ENCODE measurements at places on chromosomes 13 and 19.
A peak's percentile ranks its signal among the peaks of the same experiment; 100 is the strongest.

DNA sequence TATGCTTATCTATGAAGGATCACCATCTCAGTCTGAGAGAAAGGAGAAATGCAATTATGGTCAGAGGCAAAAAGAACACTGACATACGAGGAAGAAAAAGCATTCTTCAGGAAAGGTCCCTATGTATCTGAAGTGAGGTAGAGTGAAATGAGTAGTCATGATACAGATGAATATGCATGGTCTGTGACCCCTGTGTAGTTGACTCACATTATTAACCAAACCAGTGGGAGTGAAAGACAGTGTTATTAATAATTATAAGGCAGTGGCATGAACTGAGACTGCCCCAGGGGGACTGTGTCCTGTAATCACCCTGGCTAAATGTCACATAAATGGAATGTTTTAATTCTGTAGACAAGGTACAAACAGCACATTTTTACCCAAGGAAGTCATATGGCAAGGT is 1320.2 kb upstream of the PCDH9 start:
- no peak for DNase-seq

DNA sequence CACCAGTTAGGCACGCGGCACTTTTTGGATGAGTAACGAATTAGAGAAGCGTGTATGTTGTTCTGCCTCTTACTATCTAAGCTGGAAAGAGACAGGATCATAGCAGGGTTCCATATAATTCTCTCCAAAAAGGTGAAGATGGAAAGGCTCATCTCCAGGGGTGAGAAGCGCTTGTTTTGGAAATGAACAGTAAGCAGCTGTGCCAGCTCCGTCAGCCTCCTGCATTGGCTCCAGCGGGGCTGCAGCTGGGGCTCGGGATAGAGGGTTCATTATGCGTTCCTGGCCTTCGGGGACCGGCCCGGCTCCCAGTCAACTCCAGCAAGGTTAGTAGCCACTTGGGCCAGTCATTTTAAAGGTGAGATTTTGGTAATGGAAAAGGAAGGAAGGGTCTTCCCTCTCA is 155.5 kb downstream of the COL4A1 start:
- DNase-seq: no peak

GRCh38 chr19:58056261-58056660 is 2.8 kb upstream of the ZNF135 start:
- DNase-seq: no peak

DNA sequence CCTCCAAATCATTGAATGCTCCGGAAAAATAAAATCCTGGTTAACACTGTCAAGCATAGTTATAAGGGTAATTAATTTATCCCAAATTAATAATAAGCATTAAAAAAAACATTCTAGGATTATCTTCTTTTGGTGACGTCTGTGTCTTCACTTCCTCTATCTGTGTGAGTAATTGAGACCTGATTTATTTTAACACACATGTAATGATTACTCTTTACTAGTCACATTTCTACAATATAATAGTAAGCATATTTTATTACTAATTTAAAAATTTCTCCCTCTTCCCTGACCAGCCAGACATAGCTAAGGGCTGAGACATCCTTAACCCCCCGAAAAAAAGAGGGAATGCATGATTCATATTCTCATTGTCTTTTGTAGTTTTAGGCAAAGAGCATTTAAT is 2.3 kb downstream of the FNDC3A start:
- no peak for DNase-seq

- DNase-seq: no peak
These were observed 86.8 kb downstream of the SLC25A15 start for GRCh38 chr13:40876020-40876738.

- peak; percentile 32 for DNase-seq
These were observed 56.0 kb downstream of the CDADC1 start for GRCh38 chr13:49303533-49304252.

- DNase-seq: no peak
These were observed 49.9 kb downstream of the UGGT2 start for GRCh38 chr13:96003304-96003703.

GRCh38 chr13:112795277-112795676 is 105.4 kb downstream of the ATP11A start:
- DNase-seq: no peak

- no peak for DNase-seq
These were observed 9.4 kb downstream of the SYNGR4 start for GRCh38 chr19:48373567-48373966.

GRCh38 chr13:61148691-61149315 is 266.8 kb downstream of the PCDH20 start:
- DNase-seq: no peak

GRCh38 chr19:8025316-8025715 is 19.9 kb upstream of the ELAVL1 start:
- no peak for DNase-seq

GRCh38 chr13:113666951-113667701 is at the start of gene GRK1:
GRK1 (plus strand) TSS chr13:113667219; CDS start chr13:113667387, 168 bp downstream.
- peak; percentile 63 for DNase-seq

- peak; percentile 85 for DNase-seq
These were observed at the start of gene COX7A1 for GRCh38 chr19:36152352-36153091. COX7A1 (minus strand) TSS chr19:36152447; CDS start chr19:36152407, 40 bp downstream.

DNA sequence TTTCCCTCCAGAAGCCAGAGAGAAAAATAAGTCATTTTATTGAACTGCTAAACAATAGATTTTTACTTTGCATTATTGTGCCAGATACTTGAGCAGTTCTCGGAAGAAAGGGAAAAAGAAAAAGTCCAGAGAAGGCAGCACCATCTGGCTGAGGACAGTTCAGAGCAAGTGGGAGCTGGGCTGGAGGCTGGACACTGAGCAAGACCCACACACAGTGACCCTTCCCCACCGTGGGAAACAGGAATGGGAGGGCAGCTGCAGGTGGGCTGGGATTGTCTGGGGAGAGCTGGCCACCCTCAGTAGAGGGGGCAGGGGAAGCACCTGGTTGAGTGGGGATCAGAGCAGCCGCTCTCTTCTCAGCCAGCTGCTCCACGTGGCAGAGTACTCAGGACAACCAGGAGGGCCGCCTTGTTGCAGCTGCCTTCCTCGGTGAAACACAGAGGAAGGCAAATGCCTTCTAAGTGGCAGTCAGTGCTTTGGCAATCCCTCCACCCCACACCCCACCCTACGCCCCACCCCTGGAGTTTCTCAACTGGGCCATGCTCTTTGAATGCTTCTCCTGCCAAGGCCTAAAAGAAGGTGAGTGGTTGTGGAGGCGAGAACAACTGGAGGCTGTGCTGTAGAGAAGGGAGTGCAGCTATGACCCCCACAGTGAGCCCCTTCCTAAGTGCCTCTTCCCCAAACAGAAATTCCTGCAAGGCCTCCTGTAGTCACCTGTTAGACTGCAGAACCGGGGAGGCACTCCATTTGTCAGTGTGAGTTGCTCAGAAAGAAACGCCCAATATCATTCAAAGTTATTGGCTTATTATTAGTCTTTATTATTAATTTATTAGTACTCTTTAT is 179.3 kb downstream of the ZIC5 start:
- DNase-seq: no peak

GRCh38 chr13:111046590-111047141 is 68.4 kb upstream of the ARHGEF7 start:
- no peak for DNase-seq

DNA sequence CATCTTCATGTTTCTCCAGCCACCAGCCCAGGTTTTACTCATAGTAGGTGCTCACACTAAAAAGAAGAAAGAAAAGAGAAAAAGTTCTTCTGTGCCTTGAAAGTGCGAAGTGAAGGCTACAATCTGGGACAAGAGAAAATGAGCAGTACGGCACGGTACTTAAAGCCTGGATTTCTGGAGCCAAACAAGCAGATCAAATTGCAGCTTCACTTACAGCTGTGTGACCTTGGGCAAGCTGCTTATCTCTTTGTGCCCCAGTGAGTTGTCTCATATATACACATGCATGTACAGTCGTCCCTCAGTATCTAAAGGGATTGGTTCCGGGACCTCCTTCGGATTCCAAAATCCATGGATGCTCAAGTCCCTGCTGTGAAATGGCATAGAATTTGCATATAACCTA is 41.8 kb downstream of the GSX1 start:
- no peak for DNase-seq

- DNase-seq: no peak
These were observed 224.7 kb upstream of the MIR17HG start for GRCh38 chr13:91122766-91123165.

GRCh38 chr13:53136554-53137215 is 108.1 kb downstream of the OLFM4 start:
- DNase-seq: no peak

DNA sequence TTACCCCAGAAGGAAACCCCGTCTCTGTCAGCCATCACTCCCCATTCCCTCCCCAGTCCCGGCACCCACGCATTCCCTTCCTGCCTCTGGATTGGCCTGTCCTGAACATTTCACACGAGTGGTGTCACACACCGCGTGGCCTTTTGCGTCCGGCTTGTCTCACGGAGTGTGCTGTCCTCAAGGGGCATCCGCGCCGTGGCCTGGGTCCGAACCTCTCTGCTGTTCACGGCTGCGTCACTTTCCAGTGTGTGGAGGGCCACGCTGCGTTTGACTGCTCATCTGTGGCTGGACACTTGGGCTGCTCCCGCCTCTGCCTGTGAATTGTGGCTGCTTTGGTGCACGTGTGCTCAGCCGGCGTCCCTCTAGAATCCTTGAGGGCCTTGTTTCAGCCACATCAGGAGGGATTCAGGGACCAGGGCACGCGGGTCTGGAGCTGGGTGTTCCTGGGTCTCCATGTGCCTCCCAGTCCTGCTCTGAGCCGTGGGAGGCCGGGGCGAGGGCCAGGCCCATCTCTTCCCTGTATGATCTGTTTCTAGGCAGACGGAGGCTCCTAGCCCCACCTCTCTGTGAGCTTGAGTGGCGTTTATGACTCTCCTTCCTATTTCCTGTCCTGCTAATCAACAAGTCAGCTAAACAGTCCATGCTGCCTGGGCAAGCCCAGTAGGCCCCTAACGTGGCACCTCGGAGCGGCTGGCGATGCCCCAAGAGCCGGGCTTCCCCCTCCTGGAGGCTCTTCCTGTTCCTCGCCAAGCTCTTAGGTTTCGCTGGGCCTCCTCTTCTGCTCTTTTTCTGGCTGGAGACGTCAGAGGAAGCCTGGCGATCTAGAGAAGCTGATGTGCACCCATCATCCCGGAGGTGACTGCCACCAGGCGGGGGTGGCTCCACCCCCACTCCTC is 8.1 kb downstream of the STK11 start:
- peak; percentile 91 for DNase-seq

- DNase-seq: no peak
These were observed 14.0 kb downstream of the B3GLCT start for GRCh38 chr13:31213651-31214289.

- no peak for DNase-seq
These were observed 258.6 kb downstream of the EFNB2 start for GRCh38 chr13:106276876-106277275.

DNA sequence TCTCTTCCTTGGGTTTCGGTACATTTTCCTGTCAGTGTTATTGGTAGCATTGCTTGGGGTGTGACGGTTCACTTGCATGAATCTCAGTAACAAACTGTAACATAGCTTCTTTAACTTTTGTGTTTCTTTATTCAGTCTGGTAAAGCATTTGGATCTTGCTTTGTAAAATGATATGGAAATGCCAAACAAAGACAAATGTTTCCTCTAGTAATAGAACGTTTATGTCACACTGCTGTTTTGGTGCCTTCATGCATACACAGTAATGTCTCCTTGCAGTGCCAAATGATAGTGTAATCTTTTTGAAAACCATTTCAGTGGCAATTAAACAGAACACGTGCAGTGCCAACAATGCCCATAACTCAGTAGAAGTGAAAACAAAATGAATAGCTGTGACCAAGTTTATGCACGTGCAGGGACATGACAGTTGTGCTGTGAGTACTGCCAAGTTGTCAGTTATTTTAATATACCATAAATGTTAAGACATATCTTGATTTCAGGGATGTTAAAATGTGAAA is 110.8 kb downstream of the RXFP2 start:
- no peak for DNase-seq

DNA sequence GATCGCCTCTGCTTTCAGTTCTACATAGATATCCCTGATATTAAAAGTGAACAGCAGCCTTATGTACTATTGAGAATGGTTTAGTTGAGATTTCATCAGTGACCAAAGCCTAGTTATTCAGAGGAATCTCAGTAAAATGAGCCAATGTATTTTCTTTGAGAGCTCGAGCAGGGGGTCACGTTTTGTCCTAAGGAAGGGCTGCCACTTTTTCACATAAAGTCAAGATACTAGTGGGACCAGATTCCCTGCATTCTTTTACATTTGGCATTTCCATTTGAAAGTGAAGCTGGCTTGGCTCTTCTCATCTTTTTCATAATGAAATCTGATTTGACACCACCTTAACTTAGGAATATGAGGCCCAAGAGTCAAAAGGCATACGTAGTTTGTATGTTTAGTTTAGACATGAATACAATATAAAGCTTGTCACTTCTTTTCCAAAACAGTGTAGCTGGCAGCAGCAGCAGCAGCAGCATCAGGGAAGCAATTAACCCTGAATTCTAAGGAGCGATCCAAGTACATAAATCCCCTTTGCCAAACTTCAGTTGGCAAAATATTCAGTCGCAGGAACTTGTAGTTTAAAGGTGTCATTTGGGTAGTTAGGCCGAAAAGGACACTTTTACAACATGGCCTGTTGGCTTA is 1752.2 kb upstream of the PCDH20 start:
- DNase-seq: no peak

DNA sequence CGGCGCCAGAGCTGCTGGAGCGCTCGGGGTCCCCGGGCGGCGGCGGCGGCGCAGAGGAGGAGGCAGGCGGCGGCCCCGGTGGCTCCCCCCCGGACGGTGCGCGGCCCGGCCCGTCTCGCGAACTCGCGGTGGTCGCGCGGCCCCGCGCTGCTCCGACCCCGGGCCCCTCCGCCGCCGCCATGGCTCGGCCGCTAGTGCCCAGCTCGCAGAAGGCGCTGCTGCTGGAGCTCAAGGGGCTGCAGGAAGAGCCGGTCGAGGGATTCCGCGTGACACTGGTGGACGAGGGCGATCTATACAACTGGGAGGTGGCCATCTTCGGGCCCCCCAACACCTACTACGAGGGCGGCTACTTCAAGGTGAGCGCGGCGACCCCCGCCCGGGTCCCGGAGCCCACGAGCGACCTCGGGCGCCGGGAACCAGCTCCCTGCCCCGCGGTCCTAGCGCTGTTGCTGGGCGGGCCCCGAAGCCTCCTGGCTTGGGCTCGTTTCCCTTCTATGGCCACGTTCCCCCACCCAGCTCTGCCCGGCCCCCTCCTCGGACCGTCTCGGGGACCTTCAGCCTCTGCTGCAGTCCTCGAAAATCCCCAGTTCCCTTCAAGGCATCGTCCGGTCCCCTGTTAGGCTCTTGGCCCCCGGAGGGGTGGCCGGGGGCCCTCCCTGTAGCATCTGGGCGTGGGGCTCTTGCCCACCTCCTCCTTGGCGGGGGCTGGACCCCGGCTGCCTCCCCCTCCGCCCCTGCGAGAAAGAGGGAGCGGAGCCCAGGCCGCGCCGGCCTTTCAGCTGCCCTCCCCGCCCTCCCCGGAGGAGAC is at the start of gene CDC34:
TSS of gene CDC34 (plus strand) at position 8 of the 808 bp plus-strand sequence. CDS start at position 180, 172 bp downstream.
- no peak for DNase-seq

DNA sequence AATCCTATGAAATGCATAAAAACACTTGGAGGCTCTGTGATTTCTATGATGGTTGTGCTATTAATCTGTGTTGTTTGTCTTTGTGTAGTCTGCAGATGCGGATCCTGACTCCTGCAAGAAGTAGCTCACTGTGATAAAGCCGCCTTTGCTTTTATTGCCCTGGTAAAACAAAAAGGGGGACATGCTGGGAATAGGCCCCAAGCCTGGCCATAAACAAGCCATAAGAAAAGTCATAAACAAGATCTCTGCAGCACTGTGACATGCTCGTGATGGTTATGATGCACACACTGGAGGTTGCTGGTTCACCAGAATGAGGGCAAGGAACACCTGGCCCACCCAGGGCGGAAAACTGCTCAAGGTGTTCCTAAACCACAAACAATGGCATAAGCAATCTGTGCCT is 26.6 kb upstream of the ZNF266 start:
- no peak for DNase-seq

Measured in tibial artery (tissue), 4 donors.